Stimulated activated effector memory CD8-positive, alpha-beta T cell treated with anti-CD3 and anti-CD28 coated beads, Interleukin-12 subunit alpha, Interleukin-12 subunit beta, amount 100 ng/mL, for 72 hours (primary cell): ENCODE measurements at places on chromosomes 13 and 19.

GRCh38 chr13:95182570-95183265 is 118.5 kb downstream of the ABCC4 start:
- DNase-seq: no peak

DNA sequence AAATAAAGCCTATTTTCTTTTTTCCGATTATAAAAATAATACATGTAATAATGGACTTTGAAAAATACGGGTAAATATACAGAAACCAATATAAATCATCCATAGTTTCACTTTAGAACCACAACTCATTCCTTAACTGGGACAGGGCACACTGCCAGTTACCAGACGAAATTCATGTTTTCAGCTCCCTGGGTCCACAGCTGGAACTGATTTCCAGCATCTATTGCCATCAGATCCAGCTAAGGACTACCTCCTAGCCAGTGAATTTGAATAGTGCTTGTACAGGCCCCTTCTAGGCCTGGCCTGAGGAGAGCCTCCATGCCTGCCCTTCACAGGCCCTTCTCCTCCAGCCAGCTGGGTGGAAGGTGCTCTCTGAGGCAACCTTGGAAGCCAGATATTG is 30.0 kb upstream of the ATP12A start:
- DNase-seq: no peak

DNA sequence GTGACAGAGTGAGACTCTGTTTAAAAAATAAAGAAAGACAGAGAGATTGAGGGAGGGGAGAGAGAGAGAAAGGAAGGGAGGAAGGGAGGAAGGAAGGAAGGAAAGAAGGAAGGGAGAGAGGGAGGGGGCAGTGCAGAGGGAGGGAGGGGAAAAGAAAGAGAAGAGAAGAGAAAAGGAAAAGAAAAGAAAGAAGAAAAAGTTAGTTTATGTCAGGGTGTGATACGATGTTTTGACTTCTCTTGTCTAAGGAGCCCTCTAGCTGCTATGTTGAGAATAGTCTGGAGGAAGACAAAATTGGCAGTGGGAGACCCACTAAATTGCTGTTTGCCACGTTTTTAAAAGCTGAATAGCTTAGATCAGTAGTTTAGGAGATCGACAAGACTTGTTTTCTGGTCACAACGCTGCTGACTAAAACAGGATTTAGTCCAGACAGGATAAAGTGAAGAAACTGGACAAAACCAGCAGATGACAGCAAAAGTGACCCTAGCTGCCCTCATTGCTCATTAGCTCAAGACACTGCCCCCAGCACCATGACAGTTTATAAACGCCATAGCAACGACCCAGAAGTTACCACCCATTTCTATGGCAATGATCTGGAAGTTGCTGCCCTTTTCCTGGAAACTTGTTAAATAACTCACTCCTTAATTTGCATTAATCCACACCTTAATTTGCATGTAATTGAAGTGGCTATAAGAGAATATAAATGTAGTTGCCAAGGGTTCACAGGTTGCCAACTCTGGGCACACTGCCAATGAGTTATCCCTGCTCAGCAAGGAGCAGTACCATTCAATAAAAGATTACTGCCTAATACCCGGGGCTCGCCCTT is 11.1 kb downstream of the TEX101 start:
- DNase-seq: no peak

DNA sequence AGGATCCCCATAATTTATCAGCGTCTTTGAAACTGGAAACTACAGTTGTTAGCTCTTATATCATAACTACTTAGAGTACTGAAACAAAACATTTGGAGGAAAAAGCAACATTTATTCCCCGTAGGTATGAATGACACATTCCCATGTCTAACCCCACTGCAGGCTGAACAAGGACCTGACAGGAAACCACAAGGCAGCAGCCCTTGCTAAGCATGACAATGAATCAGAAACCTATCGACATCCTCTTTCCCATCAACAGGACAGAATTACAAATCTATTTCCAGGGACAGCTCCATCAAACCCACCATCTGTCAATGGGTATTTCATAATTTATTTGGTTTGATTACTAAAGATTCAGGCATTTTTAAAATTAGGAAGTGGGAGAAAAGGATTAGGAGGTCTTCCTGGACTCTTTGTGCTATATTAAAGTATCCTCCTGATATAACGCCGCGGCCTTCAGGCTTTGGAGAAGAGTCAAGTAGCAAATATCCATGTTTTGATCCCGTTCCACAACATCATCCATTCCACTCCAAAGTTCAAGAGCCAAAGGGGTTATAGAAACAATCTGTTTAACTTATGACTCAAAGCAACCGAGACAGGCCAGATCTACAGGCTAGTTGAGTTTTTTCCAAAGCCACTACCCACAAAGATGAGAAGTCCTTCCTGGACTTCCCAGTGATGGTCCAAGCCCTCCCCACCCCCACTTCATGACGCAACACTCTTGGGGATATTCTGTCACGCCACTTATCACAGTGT is 51.1 kb downstream of the FAM216B start:
- DNase-seq: no peak

DNA sequence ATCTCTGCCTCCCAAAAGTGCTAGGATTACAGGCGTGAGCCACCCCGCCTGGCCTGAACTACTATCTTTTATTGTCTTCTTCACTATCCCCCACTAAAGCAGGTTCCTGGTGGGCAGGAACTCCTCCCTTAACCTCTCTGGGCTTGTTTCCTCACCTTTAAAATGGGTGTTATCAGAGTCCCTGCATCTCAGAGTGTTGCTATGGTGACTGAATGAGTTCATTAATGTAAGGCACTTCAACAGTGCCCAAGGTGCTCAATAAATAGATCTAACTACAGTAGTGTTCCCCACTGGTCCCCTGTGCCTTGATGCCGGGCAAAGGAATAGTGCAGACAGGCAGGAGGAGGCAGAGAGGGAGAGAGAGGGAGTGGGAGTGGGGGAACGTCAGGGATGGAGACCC is 20.5 kb downstream of the CCDC97 start:
- no peak for DNase-seq

DNA sequence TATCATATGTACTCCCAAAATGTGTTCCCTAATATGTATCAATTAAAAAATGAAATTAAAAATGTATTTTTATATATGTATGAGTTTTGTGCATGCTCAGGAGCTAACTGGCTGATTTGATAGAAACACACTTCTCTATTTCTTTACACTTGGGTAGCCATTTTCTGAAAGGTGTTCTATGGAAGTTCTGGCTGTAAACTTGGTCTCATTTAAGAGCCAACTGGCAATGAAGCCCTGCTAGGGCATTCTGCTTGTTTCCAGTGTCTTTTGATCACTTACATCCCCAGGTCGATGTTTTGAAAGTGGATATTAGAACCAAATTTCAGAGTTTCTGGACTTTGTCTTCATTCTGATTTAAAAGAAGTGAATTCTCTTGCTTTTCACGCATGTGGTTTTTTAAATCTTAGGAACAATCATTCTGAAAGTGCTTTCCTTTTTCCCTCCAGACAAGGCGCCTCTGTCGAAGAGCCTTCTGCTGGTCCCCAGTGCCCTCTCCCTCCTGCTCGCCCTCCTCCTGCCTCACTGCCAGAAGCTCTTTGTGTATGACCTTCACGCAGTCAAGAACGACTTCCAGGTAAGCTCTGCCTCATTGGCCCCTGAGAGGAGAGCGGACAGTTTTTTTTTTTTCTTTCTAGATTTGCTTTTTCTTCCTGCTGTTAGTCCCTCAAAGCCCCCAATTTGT is 20.1 kb downstream of the GPR18 start:
- no peak for DNase-seq

GRCh38 chr13:73765651-73766384 is 368.4 kb downstream of the KLF12 start:
- DNase-seq: peak; percentile 24

DNA sequence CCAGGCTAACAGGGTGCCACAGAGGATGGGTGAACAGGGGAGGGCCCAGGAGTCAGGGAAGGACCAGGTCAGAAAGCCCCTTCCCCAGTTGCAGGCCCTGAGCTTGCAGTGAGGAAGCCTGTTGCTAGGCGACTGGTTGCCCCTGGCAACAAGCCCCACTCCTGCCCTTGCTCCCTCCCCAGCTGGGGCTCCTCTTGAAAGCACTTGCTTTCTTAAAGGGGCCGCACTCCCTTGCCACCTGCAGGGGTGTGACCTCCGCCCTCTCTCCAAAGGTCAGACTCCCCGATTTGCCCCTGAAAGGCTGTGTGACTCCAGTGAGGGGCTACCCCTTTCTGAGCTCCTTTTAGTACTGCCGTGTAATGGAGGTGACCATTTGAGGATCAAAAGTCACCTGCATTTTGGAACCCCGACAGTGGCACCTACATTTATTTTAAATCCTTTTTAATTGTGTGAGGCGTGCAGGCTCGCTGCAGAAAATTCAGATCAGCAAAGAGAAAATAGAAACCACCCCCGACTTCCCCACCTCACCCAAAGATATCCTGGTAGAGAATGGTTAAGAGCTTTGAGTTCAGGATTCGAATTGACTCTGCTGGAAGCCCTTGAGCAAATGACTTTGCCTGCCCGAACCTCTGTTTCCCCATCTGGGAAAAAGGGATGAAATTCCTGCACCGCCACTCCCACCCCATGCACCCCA is 4.8 kb downstream of the FCHO1 start:
- DNase-seq: no peak

GRCh38 chr13:26705536-26705935 is 55.0 kb downstream of the GPR12 start:
- DNase-seq: peak; percentile 20

- no peak for DNase-seq
These were observed 110.8 kb downstream of the TNFRSF19 start for GRCh38 chr13:23680845-23681669.

- no peak for DNase-seq
These were observed 23.4 kb downstream of the DPRX start for GRCh38 chr19:53655042-53655665.

GRCh38 chr13:18628428-18628827 is 553.2 kb downstream of the TUBA3C start:
- no peak for DNase-seq

DNA sequence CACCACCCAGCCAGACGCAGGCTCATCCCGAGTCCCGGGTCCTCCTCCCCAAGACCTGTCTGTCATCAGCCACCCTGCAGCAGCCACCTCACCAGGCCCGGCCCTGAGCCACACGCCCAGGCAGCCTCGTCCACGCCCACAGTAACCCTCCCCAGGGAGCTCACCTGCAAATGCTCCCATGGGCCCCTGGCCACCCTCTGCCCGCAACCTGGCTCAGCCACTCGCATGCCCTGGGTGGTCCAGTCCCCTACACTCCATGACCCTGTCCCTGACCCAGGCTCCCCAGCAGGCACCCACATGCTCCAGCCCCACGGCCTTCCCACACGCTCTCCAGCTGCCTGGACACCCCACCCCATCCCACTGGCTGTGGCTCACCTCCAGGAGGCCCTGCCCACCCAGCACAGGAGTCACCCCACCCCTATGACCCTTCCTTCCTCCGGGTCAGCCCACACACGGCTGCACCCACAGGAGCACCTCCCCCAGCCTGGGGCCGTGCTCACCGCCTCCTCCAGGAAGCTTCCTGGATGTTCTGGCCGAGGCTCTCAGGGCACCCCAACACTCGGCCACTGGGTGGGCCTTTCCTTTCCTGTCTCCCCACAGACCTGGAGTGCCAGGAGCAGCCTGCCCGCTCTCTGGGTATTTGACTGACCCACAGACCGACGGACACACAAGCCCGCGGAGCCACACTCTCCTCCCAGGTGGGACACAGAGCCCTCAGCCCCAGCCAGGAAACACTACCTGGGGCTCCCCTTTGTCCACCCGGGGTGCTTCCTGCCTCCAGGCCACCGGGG is 3.6 kb downstream of the TMEM259 start:
- DNase-seq: no peak

- DNase-seq: no peak
These were observed 1.7 kb downstream of the PRR12 start for GRCh38 chr19:49592486-49593232.

- no peak for DNase-seq
These were observed 250.1 kb downstream of the ZNF536 start for GRCh38 chr19:30622276-30622675.
